ENCODE measurements at places on chromosomes 2 and 18.

DNA sequence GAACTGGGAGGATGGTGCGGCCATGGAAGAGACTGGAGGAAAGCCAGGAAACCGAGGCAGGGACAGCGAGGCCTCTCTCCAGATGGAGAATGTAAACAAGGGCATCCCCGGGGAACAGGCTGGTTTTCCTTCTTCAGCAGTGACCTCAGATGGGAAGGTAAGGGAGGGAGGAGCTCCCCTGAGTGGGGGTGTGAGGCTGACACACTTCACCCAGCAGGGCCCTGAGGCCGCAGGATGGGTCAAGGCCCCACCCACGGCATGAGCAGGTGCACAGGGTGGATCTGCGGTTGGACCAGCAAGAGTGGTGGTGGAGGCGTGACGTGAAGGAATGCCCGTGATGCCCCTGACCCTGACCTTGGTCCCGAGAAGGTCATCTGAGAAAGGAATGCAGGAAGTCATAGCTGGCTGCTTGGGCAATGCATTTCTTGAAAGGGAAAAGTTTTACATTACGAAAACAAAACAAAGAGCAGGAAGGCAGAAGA, 48.1 kb downstream of the ADCY3 start:
- DNase-seq = no peak

DNA sequence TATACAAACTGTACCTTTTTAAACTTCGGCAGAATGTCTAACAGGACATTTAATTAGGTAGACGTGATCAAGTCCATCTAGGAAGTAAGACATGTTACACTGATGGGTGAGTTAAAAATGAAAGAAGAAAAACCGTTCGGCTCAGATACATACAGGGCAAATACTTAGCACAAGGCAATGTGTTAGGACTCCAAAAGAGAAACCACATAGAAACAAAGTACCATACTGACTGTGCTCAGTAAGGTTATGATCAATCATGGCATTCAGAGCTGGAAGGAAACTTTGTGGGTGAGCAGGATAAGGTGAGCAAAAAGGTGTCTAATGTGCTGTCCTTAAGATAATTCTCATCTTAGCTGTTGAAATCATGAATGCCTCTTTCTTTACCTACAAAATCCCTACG, 211.9 kb downstream of the STK39 start:
- DNase-seq = no peak

DNA sequence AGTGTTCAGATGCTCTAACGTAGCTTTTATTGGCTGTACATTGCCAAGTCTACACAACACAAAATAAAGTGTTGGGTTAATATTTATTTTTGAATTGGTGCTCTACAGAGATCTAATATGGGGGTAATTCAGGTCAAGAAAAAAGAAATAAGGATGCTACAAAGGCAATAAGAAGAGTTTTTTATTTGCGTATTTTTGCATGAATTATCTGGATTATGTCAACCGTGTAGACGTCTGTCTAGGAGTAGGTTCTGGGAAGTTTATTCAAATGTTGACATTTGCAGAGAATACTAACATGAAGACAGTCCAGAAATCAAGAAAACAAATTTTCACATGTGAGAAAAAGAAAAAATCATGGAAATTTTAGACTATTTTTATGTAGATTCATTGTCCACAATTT, 876.7 kb upstream of the POU3F3 start:
- DNase-seq = no peak

GRCh38 chr2:53896864-53897263, 37.1 kb upstream of the GPR75 start:
- no peak for DNase-seq

GRCh38 chr2:123606631-123607030, 418.5 kb upstream of the CNTNAP5 start:
- no peak for DNase-seq

GRCh38 chr18:56726906-56727305, 75.7 kb downstream of the WDR7 start:
- DNase-seq = no peak

DNA sequence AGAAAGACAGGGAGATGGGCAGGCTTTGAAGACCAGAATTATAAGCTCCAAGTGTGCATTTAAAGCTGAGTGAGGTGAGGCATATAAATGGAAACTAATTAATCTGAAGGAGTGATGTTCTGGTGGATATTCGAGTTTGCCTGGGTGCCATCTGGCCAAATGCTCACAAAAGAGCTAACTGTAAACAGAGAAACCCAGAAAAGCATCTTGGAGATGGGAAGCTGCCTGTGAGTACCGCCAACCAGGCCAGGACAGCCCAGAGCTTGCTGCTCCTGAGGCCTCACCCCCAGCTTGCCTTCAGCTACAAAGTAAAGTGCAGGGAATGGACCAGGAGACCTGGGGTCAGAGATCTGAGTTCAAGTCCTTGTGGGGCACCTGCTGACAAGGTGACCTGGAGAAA, 446.1 kb upstream of the MYT1L start:
- no peak for DNase-seq

- no peak for DNase-seq
These were observed 97.0 kb upstream of the MC4R start for GRCh38 chr18:60469387-60470100.

GRCh38 chr2:66548422-66548821, 113.5 kb downstream of the MEIS1 start:
- DNase-seq = no peak

GRCh38 chr18:47215554-47216138, 35.8 kb downstream of the SKOR2 start:
- DNase-seq = no peak

- no peak for DNase-seq
These were observed 117.9 kb upstream of the ZBTB14 start for GRCh38 chr18:5413447-5413846.

DNA sequence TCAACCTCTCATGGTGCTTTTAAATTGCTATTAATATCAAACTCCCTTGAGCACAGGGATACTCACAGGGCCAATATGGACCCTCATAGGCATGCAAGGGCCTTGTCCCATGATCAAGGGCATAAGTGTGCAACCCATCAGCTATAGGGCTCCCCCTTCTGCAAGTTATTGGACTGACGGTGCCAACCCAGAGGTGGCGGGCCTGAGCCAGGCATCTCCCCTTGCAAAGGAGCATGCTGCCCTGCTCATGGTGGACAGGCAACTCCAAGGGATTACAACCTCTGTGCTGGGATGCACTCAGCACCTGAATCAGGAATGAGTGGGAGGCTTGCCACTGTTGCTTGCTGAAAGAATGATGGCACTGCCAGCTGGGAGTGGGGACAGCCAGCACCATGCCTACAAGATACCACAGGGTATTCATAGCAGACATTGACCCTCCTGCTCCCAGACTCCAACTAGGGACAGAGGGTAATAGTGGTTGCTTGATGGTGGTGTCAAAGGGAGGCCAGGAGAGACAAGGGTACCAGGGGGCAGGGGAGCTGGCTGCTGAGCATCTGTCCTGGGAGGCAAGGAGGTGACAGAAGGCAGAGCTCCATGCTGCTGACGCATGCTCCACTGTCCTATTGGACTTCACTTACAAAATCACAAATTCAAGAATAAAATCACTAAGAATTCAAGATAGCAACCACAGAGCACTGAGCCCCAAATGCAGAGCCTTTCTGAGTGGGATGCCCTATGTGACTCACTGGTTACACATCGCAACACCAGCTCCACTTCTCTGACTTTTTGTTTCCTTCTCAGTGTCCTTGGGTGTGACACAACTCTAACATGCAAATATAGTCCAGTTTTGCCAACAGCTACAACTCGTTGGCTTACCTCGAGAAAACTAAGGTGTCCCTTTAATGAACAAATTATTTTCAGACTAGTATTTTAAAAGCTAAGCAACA, 157.1 kb upstream of the CCDC150 start:
- no peak for DNase-seq

GRCh38 chr2:47265751-47266231, 110.7 kb upstream of the STPG4 start:
- DNase-seq = no peak

DNA sequence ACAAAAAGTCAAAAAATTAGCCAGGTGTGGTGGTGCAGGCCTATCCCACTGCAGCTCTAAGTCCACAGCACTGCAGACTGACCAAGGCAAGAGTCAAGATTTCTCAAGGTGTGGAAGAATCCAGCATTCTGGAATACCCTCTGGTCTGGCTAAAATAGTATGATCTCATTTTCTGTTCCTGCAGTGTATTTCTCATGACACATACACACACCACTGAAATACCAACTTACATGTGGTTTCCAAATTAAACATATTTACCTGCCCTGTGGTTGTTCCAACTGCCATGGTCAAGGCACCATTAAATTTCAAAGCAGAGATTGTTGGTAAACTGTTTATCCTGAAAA, 30.9 kb downstream of the NOL10 start:
- no peak for DNase-seq

DNA sequence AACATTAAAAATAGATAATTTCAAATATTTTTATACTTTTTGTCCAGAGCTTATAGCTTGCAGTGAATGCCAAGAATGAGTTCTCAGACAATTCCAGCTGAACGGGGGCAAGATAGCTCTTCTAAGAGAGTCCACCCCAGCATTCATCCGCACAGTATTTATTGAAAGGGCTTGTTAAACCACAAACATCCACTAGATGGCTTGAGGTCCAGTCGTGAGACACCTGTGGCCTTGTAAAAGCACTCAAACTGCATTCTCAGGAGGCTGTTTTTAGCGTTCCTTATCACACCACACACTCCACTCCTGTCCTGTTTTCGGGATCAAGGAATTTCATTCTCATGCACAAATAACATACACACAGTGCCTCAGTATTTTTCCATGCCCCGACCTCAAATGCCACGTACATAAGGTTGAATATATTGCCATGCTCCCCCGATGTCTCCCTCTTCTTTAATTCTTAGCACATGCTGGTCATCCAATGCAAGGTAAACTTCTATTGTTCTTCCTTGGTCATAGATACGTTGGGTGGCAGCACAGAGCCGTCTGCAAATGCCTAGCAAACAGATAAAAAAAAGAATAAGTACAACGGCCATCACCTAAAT, 47.4 kb downstream of the DNAJC10 start:
- DNase-seq = no peak

DNA sequence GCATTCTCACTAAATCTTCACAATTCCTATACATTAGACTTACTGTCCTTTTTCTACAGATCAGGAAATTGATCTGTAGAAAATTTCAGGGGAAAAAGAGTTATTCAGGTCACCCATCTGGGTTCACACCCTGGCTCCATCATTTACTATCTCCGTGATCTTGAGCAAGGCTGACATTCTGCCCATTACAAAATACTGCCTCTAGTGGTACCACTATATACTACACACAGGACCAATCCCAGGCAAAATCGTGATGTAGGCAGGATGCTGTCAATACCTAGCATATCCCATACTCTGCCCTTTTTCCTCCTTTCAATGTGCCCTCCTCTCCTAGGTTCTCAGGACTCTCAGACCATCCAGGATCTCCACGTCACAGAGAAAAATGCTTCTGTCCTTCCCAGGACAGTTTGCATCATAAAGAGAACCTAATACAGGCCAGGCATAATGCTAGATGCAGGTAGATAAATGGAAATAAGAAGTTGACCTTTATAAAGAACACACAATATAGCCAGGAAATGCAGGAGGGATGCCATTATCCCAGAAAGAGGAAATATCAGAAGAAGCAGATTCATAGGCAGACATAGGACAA, 101.9 kb downstream of the CDH20 start:
- DNase-seq = no peak

DNA sequence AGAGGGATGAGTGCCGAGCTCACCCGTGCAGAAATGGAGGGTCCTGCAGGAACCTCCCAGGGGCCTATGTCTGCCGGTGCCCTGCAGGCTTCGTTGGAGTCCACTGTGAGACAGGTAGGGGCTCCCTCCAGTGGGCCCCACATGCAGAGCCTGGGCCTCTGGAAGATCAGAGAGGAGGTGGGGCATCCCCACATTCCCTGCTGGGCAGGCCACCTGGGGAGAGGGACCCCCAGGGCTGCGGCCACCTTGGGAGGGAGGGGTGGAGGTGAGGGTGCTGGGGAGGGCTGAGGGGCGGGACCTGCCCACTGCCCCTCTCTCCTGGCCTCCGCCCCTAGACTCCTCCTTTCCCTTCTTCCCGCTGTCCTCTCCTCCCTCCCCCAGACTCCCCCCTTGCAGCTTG, 38.5 kb downstream of the MTERF4 start:
- DNase-seq = no peak

GRCh38 chr2:179675435-179675834, 186.0 kb downstream of the ZNF385B start:
- no peak for DNase-seq

DNA sequence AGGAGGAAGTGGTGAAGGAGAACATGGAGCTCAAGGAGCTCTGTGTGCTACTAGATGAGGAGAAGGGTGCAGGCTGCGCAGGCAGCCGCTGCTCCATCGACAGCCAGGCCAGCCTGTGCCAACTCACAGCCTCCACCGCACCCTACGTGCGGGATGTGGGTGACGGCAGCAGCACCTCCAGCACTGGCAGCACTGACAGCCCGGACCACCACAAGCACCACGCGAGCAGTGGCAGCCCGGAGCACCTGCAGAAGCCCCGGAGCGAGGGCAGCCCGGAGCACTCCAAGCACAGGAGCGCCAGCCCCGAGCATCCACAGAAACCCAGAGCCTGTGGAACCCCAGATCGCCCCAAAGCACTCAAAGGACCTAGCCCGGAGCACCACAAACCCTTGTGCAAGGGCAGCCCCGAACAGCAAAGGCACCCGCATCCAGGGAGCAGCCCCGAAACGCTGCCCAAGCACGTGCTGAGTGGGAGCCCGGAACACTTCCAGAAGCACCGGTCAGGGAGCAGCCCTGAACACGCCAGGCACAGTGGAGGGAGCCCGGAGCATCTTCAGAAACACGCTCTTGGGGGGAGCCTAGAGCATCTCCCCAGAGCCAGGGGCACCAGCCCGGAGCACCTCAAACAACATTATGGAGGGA, 9.0 kb downstream of the CCDC85A start:
- no peak for DNase-seq

DNA sequence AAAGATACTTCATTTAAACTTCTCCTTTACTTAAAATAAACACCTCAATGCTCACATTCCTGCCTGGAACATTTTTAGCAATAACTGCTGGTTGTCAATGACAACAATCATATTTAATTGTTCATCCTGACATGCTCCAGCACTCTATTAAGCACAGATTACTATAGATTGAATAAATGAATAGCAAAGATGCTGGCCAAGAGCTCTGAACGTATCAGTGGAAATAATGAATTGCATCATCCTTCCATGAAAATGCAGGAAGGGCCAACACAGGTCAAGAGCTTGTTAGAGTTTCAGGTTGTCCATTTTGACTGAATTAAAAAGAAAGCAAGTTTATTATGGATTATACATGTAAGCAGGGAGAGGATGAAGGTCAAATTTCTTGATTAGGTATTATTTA, 994.0 kb downstream of the TSN start:
- DNase-seq = no peak

GRCh38 chr18:45997700-45998151, 30.6 kb upstream of the EPG5 start:
- DNase-seq = no peak

All from stimulated activated CD8-positive, alpha-beta memory T cell treated with anti-CD3 and anti-CD28 coated beads, Interleukin-7, amount 100 ng/mL, for 1 hour (primary cell).